ENCODE measurements at places on chromosomes 1 and 21.

DNA sequence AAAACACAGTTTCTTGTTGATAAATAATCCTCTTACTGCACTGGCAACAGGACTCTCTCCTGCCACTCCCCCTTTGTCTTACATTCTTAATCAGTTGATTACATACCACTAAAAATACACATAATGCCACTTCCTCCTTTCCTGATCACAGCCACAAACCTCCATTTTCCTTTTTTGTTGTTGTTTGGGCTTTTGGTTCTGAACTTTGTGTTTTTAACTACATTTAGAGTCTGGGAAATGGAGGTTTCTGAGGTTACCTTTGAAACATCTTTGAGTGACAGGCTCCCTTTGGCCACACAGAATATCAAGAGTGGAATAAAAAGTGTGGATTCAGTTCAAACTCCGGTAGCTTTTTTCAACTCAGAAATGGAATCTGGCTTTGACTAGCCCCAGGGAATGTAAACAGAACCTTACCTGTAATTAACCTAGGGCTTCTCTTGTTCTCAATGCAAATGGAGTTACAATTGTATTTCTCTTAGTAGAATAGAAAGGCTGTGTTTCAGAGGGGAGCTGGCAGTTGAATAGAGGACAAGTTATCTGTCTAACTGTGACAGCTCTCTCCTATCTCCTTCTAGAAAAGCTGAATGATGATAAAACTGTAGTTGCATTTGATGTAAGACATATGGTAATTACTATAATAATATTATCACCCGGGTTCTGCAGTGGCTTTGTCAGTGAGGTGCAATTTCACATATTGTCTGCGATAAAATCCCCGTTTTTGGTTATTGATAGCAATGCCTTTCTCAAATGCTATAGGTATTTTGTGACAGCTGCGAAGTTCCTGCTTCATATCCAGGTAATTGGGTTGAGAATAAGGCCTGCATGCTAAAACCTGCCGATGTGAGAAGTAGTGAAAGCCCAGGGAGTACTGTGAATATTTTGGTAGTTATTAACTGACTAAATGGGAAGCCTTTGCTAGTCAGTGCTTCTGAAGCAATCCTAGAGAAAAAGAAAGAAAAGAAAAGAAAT lies 66.9 kb downstream of the ST6GALNAC5 start:
- DNase-seq: no peak

DNA sequence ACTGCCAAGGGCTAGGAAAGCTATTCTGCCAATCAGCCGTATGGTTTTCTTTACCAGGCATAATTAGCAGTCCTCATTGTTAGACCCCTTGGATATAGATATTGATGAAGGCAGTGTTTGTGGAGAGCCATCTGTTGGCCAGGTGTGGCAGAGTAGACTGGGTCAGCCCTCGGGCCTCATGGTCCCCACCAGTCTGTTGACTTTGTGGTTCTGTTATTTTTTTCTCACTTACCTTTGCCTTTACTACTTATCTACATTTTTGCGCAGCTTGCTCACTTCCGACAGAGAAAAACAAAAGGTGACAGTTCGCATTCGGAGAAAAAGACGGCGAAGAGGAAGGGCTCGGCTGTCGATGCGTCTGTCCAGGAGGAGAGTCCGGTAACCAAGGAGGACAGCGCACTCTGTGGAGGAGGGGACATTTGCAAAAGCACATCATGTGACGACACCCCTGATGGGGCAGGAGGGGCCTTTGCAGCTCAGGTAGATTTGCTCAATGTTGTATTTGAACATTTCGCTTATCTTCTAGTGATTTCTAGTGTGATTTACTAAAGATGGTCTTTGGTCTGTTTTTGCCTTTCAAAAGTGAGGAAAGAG lies 2.3 kb downstream of the PCNT start:
- no peak for DNase-seq

GRCh38 chr1:17544776-17545350 lies 5.4 kb downstream of the ARHGEF10L start:
- no peak for DNase-seq

DNA sequence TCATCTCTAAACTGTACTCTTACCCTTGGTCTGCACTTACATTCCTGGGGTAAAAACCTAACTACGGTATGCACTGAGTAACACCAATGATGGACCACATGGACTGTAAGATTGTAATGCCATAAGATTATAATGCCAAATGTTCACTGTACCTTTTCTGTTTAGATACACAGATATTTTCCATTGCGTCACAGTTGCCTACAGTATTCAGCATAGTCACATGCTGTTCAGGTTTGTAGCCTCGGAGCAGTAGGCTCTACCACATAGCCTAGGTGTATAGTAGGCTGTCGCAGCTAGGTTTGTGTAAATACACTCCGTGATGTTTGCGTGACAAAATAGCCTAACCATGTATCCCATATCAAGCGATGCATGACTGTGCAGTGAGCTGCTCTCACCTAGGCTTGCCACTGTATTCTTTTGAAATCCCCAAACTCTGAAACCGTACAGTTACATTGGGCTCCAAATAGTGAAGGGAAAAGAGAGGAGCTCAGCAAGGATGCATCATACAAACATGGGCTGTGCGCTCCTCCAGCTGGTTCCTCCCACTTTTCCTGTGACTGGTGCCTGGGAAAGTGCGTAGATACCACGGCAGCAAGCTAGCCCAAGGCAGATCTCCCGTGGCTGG lies 35.2 kb downstream of the CFAP57 start:
- DNase-seq: no peak

DNA sequence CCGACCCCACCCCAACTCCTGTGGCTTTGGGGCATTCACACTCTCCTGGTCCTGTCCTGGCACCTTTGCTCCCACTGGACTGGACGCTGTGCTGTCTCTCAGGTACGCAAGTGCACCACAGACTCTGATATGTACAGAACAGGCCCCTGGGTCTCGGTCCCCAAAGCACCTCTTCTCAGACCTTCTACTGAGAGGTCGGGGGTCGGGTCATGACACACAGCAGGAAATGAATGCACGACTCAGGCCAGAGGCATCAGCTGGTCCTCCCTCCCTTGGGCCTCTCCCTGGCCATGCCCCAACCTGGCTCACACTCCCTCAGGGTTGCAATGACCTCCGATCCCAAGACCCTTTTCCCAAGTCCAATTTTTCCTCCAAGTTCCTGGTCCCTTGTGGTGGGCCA lies 1.8 kb upstream of the KRTAP10-12 start:
- DNase-seq: no peak
